Stimulated activated CD4-positive, alpha-beta T cell treated with anti-CD3 and anti-CD28 coated beads, Interleukin-4, amount 100 ng/mL, for 24 hours (primary cell): ENCODE measurements at places on chromosomes 3 and 15.

GRCh38 chr3:59675495-59675894, 625.7 kb upstream of the CFAP20DC start:
- DNase-seq: no peak

DNA sequence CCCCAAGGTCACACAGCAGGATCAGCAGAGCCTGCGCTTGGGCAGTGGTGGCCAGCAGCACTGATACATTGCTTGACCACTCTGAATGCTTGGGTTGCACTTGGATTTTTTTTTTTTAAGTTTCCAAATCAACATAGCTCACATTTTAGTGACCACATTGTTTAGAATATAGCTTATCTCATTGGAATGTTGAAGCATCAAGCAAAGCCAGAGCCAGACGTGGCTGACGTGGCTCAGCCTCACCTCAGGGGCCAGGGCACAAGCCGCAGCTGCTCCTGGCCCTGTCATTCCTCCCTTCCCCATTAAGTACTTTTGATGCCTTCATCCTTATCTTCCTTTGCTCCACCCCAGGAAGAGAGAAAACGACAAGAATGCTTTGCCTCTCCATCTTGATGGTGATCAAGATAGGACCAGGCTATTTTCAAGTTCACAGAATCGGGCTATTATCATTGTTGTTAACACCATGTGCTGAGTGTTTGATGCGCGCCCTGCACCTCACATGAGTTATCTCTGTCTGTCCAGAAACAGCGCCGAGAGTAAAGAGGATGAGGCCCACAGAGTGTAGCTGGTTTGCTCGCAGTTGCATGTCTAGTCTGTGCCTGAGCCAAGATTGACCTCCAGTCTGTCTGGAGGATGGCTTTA, 75.8 kb downstream of the AAGAB start:
- no peak for DNase-seq

- DNase-seq: no peak
These were observed 137.4 kb downstream of the SERPINI1 start for GRCh38 chr3:167872941-167873340.

DNA sequence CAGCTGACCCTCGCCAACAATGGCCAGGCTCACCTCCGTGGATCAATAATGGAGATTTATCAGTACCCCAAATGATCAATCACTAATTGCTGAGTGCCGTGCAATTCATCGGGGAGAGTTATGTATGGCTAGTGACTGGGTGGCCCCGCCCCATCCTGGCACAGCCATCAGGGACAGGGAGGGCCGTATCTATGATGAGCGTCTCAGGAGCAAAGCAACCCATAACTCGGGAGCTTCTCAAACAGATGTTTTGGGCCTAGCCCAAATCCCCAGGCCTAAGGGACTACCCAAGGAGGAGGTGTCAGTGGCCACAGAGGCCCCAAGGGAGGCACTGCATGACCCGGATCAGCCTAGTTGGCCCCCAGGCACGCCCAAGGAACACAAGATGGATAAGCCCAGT, 180.0 kb upstream of the LINGO1 start:
- no peak for DNase-seq

GRCh38 chr3:103918336-103918735, 1448.4 kb upstream of the ALCAM start:
- no peak for DNase-seq
